Right ventricle myocardium superior (tissue), 1 donor: ENCODE measurements at places on chromosomes 7 and 10. TPM values are rescaled to one million over a fixed set of nuclear protein-coding genes. Genes with fewer than 3 reads are reported as not detected.
A peak's percentile ranks its signal among the peaks of the same experiment; 100 is the strongest.

- no peak for DNase-seq
Measured at GRCh38 chr7:128974241-128974934, 36.7 kb downstream of the IRF5 start.

GRCh38 chr10:59036311-59037017, 140.0 kb upstream of the PHYHIPL start:
- no peak for DNase-seq

- DNase-seq = no peak
Measured at GRCh38 chr7:1100834-1101562, 13.1 kb downstream of the GPER1 start.

GRCh38 chr7:129616530-129616929, 5.0 kb downstream of the NRF1 start:
- DNase-seq = no peak

DNA sequence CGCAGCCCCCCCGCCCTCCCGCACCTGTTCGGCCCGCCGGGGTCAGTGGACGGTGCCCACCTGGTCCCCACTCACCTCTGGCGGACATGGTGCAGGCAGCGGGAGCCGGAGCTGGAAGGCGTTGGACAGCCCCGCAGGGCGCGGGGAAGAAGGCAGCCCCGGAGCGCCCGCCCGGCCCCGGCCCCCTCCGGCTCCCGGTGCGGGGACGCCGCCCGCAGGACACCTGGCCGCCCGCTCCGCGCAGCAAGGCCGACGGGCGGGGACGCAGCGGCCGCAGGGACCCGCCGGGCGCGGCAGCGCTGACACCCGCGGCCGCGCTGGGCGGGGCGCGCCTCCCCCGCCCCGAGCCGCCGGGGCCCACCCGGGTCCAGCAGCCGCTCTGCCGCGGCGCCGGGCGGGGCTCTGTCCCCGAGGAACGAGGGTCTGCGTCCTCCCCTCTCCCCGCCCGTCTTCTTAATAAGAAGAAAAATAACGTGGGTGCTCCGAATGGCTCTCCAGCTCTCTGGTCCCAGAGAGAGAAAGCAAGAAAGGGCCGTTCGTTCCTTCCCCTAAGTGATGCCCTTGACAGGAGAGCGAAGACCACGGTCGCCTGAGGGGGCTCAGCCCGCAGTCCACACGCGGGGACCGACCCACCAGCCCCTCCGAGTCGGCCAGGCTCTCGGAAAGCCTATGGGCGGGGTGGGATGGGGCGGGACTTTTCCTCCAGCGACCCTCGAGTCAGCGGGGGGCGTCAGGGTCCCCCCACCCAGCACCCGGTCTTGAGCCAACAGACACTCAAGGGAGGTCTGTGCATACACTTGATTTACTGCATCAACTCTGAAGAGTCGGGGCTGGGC, 53.4 kb upstream of the FHIP2A start:
- peak; percentile 49 for DNase-seq

DNA sequence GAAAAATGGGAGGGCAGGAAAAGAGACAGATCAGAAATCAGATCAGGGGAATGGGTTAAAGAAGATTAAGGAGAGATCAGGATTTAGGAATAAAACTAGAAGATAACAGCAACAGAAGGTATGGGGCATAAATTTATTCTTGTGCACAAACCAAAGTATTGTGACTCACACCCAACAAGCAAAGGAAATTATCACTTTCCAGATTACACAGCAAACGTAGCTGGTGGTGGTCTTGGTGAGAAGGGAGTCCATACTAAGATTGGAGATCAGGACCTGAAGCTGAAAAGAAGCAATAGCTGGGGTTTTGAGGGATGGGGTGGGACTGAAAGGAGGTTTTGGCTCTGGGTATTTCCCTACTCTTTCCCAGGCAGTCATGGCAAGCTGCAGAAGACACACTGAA, 3.5 kb upstream of the MYOZ1 start:
- DNase-seq = no peak

- no peak for DNase-seq
Measured at GRCh38 chr7:150755473-150756099, 18.4 kb downstream of the GIMAP5 start.

DNA sequence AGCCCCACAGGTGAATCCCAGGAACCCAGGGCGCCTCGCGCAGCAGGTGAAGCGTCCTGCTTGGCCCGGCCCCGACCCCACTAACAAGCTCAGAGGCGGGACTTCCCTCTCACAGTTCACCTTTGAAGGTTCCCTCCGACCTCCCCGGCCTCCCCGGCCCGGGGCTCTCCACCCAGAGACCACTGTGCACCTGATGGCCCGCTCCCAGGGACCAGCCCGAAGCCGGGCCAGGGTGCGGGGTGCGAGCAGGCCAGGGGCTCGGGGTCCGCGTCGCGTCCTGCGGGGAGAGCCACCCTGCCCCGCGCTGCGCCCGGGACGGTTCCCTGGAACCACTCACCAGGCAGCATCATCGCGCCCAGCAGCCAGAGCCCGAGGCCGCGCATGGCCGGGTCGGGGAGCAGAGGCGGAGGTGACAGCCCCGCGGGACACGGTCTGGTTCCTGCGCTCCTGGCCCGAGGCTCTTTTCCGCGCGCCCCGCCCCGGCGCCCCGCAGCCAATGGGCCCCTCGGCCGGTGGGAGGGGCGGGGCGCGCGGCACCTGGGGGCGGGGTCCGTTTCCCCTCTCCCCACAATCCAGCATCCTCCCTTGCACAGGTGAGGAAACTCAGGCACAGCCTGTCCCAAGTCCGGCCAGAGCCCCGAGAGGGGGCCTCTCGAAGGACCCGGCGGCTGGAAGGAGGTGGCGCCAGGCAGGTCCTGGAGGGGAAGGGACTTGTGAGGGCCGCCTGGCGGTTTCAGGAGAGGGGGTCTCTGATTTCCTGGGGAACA, at the start of gene ADAM8:
Gene ADAM8 (minus strand): TSS at position 434 of the 767 bp plus-strand sequence. CDS start 51 bp downstream, at position 383.
- peak; percentile 70 for DNase-seq

GRCh38 chr10:12720217-12720981, 281.1 kb downstream of the CCDC3 start:
- DNase-seq = peak; percentile 90

- DNase-seq = no peak
Measured at GRCh38 chr10:28561531-28561930, 28.6 kb downstream of the WAC start.

DNA sequence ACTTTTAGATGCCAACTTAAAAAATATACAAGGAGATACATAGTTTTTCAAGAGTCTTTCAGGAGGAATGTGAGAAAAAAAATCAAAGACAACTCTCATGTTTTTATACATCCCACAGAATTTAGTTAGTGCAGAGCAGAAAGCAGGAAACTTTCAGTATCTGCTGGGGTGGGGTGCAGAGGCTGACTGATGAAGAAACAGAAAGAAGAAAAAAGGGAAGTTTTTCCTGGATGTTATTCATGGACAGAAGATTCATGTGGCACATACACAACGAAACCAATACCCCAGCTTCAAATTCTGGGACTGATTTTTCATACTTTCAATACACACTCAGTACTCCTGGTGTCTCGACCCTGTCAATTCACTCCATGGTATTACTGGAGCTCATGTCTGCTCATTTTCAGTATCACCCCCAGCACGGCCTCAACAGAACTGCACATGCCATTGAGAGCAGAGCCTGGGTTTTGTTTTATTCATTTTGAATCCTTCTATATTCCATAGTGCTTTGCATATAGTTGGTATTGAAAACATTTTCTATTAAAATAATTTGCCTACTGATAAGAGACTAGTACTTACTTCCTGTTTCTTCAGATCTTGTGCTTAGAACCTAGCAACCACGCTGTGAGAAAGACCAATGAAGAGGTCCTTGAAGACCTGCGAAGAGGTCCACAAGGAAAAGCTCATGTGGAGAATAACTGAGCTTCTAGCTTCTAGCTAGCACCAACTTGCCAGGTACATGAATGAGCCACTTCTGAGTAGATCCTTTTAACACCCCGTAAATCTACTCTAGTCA, 49.0 kb downstream of the NDUFB2 start:
- DNase-seq = no peak

GRCh38 chr10:49231086-49231820, 43.1 kb upstream of the TMEM273 start:
- DNase-seq = no peak

DNA sequence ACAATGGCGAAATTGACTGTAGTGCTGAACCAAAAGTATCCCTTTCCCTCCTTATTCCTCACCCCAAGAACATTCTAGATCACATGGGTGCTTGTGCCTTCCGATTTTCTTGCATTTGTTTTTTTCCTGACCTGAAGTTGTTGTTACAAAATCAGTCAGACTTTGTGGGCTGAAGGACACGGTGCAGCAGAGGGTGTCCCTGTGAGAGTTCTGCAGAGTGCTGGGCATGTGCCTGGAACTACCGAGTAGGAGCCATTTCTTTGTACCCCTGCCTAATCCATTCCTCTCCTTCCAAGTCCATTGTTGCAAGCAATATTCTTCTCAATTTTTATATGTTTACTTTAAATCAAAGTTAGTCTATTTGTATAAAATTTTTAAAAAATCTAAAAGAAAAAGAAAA, 35.3 kb upstream of the GJD4 start:
- no peak for DNase-seq

- no peak for DNase-seq
Measured at GRCh38 chr10:108360187-108360586, 1195.7 kb upstream of the SORCS1 start.

CSTF2T gene
- 21.1 TPM for total RNA-seq

SVIL gene
- 298 TPM for total RNA-seq

C1QL3 gene
- not detected for total RNA-seq

GTF2IRD1 gene
- 21.7 TPM for total RNA-seq

VOPP1 gene
- 21.8 TPM for total RNA-seq

PHYHIPL gene
- not detected for total RNA-seq
